A549 treated with DMSO at 1 μM for 4 hours (cell line): ENCODE measurements at places on chromosomes 4 and X. TPM values are rescaled to one million over a fixed set of nuclear protein-coding genes. Genes with fewer than 3 reads are reported as not detected.

HHIP gene
- total RNA-seq: 0.71 to 1.2 TPM (median 0.84 TPM) in 5 replicates

KANTR gene
- 1.1 to 1.8 TPM (median 1.6 TPM) in 5 replicates for total RNA-seq

MGARP gene
- 0.47 to 0.85 TPM (median 0.82 TPM) in 5 replicates for total RNA-seq

RAB39B gene
- 0.66 to 0.85 TPM (median 0.85 TPM) in 5 replicates for total RNA-seq

RHOH gene
- total RNA-seq: 0.08 to 0.16 TPM (median 0.13 TPM) in 3 of 5 replicates, not detected in the others

DUSP21 gene
- not detected in 5 replicates for total RNA-seq
